ENCODE measurements at places on chromosomes 6 and 20.

GRCh38 chr6:71513036-71513435 lies 224.4 kb downstream of the OGFRL1 start:
- DNase-seq = no peak

GRCh38 chr6:41336824-41337223 lies 1.4 kb downstream of the NCR2 start:
- peak; percentile 87 for DNase-seq

DNA sequence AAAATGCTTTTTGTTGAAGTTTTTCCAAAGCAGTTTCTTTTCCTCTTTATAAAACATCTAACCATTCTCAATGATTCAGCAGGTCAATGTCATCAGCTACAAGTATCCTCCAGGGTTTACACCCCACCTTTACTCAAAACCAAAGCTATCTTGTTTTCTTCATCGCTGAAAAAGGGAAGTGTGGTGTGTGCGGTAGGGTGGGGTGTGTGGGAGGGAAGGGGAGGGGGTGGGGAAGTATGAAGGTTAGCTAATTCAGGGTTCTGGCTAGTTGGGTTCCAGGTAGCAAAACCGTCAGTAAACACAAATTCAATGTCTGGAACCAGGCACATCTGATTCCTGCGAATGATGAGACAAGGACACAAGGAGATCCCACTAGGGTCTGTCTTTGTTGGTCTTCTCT lies 189.6 kb downstream of the GJA10 start:
- no peak for DNase-seq

DNA sequence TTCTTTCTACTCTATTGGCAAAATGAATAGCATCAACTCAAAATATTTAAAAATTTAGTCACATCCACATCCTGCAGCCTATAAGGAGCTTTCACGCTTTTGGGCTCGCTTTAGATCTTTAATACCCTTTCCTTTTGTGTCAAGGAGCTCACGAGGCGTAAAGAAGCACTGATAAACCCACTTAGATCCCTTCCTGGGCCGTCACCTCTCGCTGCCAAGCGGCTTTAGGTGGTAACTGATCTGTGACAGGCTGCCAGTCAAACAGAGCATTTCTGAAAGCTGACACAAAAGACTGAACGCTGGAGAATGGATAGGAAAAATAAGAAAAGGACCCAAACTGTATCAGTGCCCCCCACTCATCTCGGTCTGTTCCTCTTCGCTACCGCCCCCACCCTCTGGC lies 385.7 kb upstream of the MMS22L start:
- DNase-seq = peak; percentile 57

- DNase-seq = no peak
Observed at GRCh38 chr20:57749869-57750268, 40.1 kb upstream of the PMEPA1 start.

DNA sequence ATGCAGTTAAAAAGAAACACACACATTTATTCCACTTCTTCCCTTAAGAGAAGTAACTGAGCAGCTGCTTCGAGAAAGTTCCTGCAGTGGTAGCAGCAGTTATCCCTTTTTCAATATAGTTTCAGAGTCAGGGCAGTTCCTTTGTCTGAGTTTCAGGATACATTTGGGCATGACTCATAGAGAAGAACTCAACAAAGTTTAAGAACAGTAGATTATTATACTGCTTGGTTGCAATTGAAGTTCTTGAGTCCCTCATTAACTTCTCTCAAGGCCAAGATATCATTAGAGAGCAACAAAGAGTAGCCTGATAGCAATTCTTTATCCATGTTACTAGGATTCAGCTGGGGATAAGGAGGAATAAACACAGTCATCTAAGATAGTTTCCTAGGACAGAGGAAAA lies 54.4 kb downstream of the TPD52L1 start:
- no peak for DNase-seq

DNA sequence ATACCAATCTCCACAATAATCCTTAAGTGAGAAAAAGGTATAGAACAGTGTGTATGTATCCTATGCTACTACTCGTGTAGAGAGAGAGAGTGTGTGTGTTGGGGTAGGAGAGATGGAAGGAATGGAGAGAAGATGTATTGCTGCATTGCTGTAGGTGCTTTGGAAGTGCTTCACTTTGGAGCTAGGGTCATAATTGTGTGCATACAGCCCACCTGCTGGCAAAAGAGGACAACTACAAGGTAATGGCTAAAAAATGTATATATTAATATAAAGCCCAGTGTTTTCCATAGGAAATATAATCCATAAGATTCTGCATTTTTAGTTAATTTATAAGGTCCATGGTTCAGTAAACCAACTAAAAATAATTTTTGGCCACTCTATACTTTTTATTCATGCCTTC lies 36.1 kb downstream of the SERAC1 start:
- DNase-seq = peak; percentile 71

GRCh38 chr20:63923651-63924050 lies 28.7 kb downstream of the DNAJC5 start:
- no peak for DNase-seq

DNA sequence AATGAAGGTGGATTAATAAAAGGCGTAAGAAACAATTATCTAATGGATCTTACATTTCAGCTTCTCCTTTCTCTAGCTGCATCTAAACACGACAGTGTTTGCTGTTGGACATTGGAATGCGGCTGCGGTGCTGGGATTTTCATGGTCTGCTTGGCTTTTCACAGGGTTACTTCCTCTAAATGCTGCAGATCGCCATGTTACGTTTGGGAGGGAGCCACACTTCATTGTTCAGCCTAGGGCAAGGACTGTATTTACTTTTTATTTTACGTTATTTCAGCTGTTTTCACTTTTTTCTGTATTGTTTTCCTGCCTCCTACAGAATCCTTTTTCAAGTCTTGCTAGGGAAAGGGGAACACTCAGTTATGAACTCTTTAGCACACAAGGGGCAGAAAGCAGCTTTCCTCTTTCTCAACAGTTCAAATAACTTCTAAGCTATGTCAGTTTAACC lies 97.9 kb upstream of the MTHFD1L start:
- DNase-seq = no peak

DNA sequence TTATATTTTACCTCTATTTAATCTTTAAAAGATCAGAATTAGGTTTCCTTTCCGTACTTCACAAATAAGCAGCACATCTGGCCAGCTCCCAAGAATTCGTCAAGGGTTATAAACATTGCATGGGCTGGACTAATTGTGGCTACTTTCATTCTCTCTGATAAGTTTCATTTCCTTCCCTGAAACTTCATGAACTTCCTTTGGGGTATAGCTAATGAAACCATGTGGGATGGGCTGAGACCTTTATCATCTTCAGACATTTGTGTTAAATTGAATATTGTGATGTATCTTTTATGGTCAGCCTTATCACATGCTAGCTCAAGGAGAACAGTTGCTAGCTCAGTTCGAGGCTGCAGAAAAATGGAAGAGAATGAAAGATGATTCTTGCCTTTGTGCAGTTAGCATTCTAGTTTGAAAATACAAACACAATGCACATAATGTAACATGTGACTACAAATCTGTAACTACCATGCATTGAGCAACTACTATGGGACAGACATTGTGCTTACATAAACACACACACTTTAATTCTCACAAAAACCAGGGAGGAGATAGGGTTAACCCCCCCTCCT lies 1.7 kb upstream of the GMPR start:
- peak; percentile 51 for DNase-seq

- no peak for DNase-seq
Observed at GRCh38 chr20:41170386-41171105, 33.2 kb downstream of the PLCG1 start.

GRCh38 chr6:16752206-16752866 lies 8.9 kb downstream of the ATXN1 start:
- peak; percentile 76 for DNase-seq

- DNase-seq = peak; percentile 12
Observed at GRCh38 chr20:1286267-1287024, 20.4 kb downstream of the SNPH start.

DNA sequence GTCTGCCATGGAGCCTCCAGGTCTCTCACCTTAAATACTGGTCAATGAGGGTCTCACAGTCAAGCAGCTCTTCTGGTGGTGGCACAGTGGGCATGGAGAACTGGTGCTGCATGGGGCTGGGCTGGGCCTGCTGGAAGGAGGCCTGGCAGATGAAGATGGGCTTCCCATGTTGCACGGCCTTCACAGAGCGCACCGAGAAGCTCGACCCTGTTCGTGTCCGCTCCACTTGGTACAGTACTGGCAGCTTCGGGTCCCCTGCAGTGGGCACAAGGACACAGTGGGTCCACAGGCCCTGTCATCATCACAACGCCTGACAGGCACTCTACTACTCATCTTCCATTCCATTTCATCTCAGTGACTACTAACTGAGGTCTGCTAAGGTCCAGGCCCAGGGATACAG lies 8.8 kb downstream of the ACOT8 start:
- DNase-seq = no peak

- no peak for DNase-seq
Observed at GRCh38 chr6:137266309-137266586, 47.1 kb upstream of the IFNGR1 start.

GRCh38 chr6:105954148-105954547 lies 132.0 kb upstream of the PRDM1 start:
- DNase-seq = no peak

GRCh38 chr20:44231193-44231592 lies 15.9 kb upstream of the GDAP1L1 start:
- DNase-seq = peak; percentile 34

DNA sequence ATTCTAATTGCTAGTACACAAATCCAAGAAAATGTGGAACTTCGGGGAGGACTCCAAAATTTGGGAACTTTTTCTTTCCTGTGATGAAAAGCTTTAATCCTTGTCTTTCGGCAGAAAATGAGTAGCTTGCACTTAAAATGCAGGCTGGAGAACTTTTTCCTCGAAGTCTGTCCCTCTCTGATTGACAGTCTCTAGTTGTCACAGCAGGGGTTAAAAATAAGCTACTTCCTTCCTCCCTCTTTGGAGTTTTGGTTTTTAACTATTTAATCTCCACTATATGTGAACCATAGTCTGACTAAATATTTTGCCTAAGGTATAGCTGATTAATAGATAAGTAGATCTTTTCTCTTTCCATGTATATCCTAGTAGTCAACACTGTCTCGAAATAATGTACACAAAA lies 66.8 kb upstream of the MBOAT1 start:
- no peak for DNase-seq

- DNase-seq = no peak
Observed at GRCh38 chr6:130076512-130076911, 58.1 kb downstream of the L3MBTL3 start.

DNA sequence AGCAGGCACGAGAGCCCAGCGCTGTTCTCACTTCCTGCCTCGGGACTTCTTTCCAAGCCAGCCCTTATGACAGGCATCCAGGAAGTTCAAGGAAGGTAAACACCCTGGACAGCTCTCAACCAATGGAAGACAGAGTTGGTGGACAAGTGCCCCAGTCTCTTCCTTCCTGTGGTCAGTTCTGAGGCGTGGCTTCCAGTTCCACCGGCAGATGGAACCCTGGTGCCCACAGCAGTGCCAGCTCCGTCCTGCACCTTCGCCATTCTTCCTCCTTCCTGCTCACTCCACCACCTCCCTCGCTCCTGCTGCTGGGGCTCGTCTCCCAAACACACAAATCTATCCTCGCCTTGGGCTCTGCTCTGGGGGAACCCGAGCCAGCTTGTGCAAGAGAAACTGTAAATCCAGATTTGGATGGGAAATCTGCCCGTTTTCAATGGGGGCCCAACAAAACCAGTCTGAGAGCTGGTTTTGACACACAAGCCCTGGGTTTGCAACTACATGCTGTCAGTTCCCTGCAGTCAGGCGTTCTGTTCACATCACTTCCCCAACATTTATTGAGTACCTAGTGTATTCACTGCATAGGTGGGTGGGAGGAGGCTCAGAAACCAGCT lies 162.7 kb downstream of the GRM4 start:
- DNase-seq = peak; percentile 67

Measured in NCI-H69 (cell line).